ENCODE measurements at places on chromosomes 12 and 14. TPM values are rescaled to one million over a fixed set of nuclear protein-coding genes. Genes with fewer than 3 reads are reported as not detected.

The KRT5 gene
- not detected for total RNA-seq

The NAA25 gene
- total RNA-seq: 54.9 TPM

The KLHL33 gene
- 0.68 TPM for total RNA-seq

The TAC3 gene
- total RNA-seq: 0.32 TPM

The RTL1 gene
- total RNA-seq: not detected

The C14orf39 gene
- total RNA-seq: not detected

The NRL gene
- total RNA-seq: 1.8 TPM

The NOS1 gene
- total RNA-seq: not detected

The RNF212B gene
- not detected for total RNA-seq

The LMO3 gene
- not detected for total RNA-seq

The TMEM119 gene
- 0.12 TPM for total RNA-seq

The GLIPR1L2 gene
- not detected for total RNA-seq

The SETD1B gene
- total RNA-seq: 15.6 TPM

The LRRC10 gene
- total RNA-seq: not detected

The DPPA3 gene
- total RNA-seq: not detected

The SLCO1B3 gene
- not detected for total RNA-seq

The CLEC4A gene
- not detected for total RNA-seq

The SRRM4 gene
- total RNA-seq: not detected

The BCL11B gene
- total RNA-seq: 38.9 TPM

The PRB2 gene
- not detected for total RNA-seq

Data from activated naive CD8-positive, alpha-beta T cell treated with anti-CD3 and anti-CD28 coated beads for 36 hours (primary cell).